ENCODE measurements at places on chromosomes 16 and 17.

- no peak for DNase-seq
Measured at GRCh38 chr16:54142787-54143186, 143.8 kb downstream of the IRX3 start.

DNA sequence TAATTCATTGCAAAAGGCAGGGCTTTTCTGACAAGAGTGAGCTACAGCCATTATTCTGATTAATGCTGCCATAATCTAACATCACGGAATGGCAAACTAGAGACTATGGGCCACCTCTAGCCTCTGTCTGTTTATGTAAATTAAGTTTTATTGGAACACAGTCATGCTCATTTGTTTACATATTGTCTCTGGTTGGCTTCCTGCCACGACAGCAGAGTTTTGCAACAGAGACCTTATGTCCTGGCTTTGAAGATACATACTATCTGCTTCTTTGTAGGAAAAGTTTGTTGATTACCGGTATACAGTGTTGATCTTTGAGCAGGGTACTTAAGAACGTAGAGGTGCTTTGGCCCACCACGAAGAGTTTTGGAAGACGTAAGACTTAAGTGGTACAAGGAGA, 715.9 kb upstream of the RBFOX1 start:
- no peak for DNase-seq

- no peak for DNase-seq
Measured at GRCh38 chr16:55778757-55779156, 54.1 kb downstream of the CES1 start.

DNA sequence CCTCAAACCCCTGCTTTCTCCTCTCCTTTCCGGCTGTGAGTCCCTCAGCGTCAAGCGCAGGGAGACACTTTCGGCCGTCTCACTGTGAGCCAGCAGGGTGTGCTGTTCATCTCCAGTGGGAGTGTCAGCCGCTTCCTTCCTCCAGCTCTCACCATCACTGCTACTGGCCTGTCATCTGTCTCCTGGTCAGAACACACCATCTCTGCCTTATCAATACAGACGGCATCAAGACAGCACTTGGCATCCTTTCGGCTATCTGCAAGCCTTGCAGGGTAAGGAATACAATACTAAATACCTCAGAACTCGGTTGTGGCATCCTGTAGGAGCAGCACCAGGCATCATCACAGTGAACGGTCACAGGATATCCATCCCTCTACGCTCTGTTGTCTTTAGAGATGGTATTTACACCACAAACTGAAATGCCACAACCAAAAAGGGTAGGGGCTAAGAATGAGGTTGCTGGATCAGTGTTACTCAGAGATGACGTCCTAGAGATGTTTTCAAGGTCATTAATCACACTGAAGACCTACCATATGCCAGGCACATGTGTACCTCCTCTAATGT, 20.7 kb upstream of the CMTM4 start:
- no peak for DNase-seq

DNA sequence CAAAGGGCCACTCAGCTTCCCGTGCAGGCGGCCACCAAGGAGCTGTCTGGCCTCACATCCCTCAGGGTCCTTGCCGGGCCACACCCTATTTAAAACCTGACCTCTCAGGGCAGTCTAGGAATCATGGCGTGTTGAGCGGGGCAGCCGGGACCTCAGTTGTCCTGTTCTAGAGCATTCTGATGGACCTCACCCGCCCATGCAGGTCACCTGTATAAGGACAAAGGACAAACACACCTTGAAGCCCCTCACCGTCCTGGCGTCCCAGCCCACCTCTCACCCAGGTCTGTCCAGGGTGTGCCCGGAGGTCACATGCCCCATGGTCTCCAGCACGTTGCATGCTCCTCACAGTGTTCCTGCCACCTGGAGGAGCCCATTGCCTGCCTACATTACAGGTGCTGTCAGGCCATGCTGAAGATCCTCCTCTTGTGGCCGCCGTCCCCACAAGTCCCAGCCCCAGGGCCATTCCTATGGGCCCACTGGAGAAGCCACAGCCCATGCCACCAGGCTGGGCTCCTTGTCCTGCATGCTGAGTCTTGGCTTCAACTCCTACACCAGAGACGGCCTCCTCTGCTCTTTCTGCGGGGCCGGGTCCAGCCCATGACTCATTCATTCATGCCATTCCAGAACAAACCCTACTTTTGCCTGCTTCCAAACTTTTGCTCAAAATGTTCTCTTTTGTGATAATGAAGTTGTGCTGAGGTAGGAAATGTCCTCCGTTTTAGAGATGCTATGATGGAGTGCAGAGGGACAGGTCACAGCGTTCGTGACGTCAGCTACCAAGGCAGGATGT, 46.3 kb downstream of the PEMT start:
- no peak for DNase-seq

DNA sequence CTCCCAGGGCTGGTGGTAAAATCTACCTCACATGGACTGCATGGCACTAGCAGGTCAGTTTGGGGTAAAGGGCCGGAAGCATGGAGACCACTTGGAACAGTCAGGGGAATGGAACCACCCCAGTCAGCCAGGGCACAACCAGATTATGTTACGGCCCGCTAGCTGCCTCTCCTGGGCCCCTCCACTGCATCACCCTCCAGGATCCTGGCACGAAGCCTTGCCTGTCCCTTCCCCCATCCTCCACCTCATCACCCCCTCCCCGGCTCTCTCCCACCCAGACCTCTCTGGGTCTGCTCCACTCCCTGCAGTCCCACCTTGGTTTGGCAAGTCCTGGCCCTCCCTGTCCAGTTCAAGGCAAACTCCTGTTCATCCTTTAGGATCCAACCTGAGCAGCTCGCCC, 91.7 kb downstream of the CLEC16A start:
- no peak for DNase-seq

GRCh38 chr17:4940555-4941318, 669 bp downstream of the RNF167 start:
- DNase-seq: peak; percentile 79

DNA sequence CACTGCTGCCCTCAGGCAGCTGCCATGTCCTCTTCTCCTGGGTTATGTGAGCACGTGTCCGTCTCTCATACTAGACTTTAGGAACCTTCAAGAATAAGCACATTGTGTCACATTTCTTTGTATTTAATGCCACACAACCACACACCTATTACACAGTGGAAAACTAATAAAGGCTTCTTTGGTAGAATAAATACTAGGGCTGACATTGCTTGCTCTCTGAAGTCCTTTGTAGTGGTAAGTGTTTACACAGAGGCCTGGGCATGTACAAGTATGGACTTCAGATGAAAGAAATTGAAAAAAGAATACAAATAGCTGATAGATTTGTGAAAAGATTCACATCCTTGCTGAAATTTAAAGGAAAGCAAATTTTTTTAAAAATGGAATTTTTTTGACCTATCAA, 188.1 kb upstream of the CCL2 start:
- no peak for DNase-seq

DNA sequence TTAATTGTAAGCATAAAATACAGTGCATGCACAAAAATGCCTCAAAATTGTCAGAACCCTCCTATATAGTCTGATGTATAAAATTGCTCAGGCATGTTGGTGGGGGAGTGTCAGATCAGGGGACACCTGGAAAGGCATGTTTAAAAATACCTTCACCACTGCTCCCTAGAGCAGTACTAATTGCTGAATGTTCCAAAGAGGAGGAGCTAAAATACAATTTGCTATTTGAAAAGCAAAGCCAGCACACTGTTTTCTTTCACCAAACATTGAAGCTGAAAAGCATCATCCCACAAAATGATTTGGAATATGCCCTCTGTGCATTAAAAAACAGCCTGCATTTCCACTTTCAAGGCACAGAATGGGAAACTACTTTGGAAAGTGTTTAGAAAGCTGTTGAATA, 2.6 kb downstream of the ADAMTS18 start:
- DNase-seq: no peak

DNA sequence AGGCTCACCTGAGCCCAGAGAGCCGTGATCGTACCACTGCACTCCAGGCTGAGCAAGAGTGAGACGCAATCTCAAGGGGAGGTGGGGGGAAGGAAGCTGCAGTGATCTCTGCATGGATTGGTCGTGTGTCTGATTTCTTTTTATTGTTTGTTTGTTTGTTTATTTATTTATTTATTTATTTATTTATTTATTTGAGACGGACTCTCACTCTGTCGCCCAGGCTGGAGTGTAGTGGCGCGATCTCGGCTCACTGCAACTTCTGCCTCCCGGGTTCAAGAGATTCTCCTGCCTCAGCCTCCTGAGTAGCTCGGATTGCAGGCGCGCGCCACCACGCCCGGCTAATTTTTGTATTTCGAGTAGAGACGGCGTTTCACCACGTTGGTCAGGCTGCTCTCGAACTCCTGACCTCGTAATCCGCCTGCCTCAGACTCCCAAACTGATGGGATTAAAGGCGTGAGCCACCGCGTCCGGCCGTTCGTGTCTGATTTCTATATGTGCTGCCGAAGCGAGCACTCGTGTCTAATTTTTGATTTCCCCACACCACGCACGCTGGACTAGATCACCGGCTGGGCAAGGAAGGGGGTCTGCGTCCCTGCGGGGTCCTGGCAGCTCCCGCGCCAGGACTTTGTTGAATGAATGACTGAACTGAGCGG, 448 bp upstream of the TNFRSF12A start:
- DNase-seq: no peak

DNA sequence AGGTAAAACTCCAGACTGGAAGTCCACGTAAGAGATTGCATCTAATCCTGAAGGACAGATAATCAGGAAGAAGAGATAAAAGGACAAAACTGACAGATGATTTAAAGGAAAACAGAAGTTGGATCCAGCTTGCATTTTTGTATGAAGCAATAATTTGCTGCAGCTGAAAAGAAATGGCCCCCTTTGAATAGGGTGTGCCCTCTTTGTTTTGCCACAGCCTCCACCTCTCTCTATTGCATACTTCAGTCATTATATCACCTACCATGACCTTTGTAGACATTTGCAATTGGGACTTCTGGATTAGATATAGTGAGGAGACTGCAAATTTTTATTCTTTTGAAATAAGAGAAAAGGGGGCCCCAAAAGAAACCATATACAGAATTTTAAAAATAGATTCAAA, 8.1 kb downstream of the NOG start:
- no peak for DNase-seq

- no peak for DNase-seq
Measured at GRCh38 chr16:89375686-89376085, 114.7 kb downstream of the ANKRD11 start.

- DNase-seq: no peak
Measured at GRCh38 chr16:68719993-68720489, 17.1 kb upstream of the CDH1 start.

DNA sequence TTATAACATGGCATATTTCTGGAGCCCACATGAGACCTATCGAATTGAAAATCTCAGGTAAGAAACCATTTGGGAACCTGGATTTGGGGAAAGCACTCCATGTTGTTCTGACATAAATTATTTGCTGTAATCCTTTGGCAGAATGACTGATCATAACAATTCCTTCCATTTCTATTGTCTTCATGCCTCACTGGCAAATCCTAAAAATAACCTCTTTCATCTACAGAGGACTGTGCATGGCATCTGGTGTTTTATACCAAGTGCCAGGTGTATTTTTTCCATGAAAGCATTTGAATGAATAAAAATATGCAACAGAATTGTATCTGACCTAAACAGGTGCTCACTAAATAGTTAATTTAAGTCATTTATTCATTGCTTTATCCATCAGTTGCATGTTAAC, 33.7 kb upstream of the COQ7 start:
- no peak for DNase-seq

DNA sequence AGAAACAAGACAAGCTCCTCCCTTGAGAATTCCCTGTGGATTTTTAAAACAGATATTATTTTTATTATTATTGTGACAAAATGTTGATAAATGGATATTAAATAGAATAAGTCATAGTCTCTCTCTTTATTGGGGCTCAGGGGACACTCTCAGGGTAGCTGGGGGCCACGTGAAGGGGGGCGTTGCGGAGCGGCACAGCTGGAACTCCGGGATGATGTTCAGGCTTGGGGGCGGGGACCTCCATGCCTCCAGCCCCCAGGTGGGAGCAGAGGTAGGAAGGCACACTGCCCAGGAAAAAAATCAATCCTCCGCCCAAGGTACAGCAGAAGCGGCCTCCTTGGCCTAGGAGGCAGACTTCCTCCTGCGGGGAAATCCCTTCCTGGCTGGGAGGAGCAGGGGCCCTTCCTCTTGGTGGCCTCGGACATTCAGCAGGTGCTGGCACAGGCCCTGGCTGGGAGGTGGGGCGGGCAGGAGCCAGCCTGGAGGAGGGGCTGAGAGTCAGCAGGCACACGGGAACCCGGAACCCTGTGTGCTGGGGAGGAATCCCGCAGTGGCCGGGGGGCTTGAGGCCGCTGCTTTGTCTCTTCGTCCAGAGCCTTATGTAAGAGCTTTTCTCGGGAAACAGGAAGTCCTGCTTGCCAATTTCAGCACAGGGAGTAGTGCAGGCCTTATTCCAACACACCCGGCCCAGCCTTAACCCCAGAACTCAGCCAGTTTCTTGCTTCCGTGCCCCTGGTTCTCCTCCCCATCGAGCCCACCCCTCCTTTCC, 591 bp upstream of the TNFSF13 start:
- peak; percentile 82 for DNase-seq

DNA sequence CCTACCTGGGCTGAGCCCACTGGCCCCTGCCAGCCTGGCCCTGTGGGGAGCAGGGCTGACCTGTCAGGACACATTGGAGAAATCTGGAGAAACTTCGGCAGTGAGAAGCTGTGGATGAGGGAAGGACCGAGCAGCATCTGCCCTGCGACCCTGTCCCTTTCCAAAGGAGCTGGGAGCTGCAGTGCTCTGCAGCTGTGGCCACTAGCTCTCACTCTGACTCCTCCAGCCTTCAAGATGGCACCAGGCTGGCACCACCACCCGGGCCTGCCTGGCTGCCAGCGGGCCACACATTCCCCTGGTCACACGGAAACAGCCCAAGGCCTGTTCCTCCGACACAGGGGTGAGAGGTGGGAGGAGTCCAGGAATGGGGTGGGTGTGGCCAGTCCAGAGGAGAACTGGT, 30.1 kb downstream of the CD300LG start:
- DNase-seq: no peak

DNA sequence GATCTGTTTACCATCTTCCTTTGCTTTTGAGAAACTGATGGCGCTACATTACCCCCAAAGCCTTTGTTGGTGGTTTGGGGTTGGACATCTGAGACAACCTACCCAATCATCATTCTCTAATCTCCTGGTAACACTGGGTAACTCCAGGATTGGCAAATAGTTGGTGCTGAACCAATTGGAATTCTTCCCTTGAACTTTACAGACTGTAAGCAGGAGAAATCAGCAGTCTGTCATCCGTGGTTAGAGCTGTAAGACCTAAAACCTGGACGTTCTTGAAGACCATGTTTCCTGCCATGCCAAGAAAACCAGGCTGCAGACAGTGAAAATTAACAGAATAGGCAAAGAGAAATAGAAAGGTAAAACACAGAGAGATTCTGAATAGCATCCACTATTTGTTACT, 398.8 kb upstream of the SALL1 start:
- DNase-seq: no peak

GRCh38 chr17:41212524-41213169, 13.8 kb upstream of the KRTAP9-2 start:
- DNase-seq: no peak

DNA sequence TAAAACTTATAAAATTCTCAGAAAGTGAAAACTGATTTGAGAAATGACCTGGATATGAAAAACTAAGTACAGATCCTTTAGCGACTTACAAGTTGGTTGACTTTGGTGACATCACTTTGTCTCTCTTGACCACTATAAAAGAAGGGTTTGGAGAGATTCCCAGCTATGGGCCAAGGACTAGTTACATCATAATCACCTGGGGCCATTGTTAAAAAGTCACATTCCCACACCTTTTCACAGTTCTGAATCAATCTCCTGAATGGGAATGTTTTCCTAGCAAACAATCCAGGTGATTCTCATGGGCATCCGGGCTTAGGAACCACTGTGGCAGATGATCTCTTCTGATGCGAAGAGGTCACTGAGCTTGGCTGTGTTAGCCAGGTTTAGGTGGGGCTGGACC, 620 bp upstream of the VWA3A start:
- no peak for DNase-seq
